ENCODE measurements at places on chromosomes 13 and 19.
A peak's percentile ranks its signal among the peaks of the same experiment; 100 is the strongest.

DNA sequence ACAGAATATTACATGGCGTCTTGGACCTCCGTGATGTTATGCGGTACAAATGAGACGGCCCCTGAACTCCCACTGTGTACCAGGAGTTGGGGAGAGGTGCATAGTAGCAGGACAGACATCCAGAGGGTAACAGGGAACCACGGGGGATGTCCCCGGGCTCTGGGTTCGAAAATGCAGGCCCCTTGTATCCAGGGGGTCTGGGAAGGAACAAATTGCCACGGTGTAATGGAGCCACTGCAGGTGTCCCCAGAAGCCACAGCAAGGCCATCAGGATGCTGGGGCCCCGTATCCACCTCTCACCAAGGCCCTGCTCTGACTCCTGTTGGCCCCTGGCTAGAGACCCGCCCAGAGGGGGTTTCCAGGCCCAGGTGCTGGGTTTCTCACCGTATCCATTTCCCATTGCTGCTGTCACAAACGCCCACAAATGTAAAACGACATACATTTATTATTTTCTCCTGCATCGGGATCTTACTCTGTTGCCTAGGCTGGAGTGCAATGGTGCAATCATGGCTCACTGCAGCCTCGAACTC, 77.8 kb downstream of the INSR start:
- DNase-seq, result no peak

GRCh38 chr19:8577247-8577646, at the start of gene MYO1F:
MYO1F (minus strand) TSS chr19:8577442; CDS start chr19:8577309, 133 bp downstream.
- no peak for DNase-seq

GRCh38 chr19:41595258-41595889, 19.4 kb downstream of the CEACAM21 start:
- DNase-seq, result no peak

DNA sequence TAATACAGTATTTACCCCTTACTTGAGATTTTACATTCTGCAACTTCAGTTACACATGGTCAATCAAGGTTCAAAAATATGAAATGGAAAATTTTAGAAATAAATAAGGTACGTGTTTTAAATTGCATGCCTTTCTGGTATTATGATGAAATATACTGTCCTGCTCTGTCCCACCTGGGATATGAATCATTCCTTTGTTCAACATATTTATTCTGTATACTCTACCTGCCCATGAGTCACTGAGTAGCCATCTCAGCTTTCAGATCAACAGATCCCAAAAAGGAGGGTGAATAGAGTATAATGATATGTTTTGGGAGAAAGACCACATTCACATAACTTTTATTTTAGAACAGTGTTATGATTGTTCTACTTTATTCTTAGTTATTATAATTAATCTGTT, 37.8 kb downstream of the STOML3 start:
- no peak for DNase-seq

DNA sequence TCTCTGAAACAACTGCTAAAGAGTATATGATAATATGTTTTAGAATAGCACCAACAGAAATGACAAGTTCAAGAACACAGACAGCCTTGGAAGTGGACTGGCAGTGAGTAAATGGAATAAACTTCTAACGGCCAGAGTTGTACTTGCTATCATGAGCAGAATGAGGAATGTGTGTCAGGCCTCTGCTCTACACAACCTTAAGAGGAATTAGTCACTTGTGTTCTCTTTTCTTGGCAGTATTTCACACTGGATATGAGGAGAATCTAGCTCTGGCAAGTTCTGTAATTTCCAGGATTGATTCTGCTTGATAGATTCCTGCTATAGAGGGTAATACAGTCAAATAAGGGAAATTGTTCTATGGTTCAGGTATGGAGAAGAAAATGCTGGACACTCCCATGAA, 757.3 kb downstream of the EFNB2 start:
- no peak for DNase-seq

GRCh38 chr13:109867766-109868165, 81.4 kb upstream of the IRS2 start:
- no peak for DNase-seq

GRCh38 chr13:45162194-45162593, 38.7 kb downstream of the KCTD4 start:
- DNase-seq, result no peak

DNA sequence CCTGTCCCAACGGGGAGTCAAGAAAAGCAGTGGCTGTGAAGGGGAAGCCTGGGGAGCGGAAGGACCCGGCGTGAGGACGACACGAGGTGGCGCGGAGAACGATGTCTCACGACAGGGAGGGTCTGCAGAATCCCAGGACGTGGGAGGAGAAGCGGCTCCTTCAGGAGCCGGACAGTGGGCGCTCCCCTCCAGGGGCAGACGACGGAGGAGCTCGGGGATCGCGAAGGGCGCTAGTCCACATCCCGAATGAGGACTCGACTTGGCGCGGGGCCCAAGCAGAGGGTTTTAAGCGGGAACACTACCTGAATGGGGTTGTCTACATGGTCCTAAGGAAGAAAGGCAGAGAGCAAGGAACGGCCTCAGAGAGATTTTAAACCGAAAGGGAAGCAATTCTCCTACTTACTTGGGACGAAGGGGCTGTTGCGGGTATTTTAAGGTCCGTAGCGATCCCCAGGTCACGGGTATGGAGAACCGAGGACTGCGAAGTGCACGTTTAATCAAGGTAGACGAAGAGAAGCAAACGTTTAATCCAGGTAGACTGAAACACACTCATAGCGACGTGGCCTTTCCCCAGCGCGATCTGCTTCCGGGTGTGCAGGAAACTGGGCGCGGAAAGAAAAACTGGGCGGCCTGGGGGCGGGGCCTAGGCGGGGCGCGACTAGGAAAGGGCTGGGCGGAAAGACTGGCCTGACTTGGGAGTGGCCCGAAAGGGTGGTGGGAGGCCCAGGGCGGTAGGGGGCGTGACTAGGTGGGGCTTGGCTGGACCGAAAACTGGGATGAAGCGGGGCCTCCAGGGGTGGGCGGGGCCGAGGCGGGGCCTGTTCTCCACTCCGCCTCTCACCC, at the start of gene ZNF841:
Gene ZNF841 (minus strand): TSS at position 594 of the 843 bp plus-strand sequence. CDS start 10,964 bp downstream, outside the sequence.
- peak; percentile 93 for DNase-seq

DNA sequence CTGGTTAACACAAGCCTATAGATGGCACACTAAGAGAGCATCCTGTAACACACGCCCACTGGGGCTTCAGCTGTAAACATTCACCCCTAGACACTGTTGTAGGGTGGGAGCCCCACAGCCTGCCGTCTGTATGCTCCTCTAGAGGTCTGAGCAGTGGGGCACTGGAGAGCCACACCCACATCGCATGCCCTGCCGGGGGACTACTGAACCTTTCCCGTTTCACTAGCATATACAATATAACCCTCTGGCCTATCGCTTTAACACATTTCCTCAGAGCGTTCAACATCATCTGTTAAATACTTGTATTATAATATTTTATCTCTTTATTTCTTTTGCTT, 73.4 kb downstream of the PCDH9 start:
- no peak for DNase-seq

- DNase-seq, result no peak
These were observed 692 bp downstream of the RGS9BP start for GRCh38 chr19:32676186-32676894.

DNA sequence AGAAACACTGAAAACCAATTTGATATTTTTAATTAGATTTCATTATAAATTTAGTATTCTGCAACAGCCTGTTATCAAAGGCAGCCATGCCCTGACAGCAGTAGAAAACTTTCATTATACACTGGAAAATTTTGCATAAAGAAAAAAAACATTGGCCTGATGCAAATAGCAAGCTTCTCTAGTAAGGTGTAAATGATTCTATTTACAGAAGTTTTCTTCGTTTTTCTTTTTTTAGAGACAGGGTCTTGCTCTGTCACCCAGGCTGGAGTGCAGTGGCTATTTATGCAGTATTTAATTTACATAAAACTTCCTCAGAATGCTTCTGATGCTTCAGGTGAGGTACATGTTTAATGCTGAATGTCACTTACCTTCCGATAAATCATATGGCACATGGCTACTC, 67.0 kb downstream of the ABCC4 start:
- DNase-seq, result no peak

- DNase-seq, result no peak
These were observed 15.5 kb upstream of the CABP5 start for GRCh38 chr19:48059331-48059730.

DNA sequence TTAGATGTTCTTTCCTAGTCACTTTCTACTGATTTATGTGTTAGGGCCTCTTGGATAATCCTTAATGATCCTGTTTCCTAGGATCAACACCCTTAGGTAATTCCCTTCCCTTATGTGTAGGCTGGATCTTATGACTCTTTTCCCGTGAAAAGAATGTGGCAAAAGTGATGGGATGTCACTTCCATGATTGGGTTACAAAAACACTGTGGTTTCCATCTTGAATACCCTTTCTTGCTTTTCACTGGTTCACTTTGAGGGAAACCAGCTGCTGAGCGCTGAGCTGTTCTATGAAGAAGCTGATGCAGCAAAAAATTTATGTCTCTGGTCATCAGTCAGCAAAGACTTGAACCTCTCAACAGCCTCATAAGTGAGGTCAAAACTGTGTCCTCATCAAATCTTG, 609.4 kb downstream of the OLFM4 start:
- DNase-seq, result no peak

DNA sequence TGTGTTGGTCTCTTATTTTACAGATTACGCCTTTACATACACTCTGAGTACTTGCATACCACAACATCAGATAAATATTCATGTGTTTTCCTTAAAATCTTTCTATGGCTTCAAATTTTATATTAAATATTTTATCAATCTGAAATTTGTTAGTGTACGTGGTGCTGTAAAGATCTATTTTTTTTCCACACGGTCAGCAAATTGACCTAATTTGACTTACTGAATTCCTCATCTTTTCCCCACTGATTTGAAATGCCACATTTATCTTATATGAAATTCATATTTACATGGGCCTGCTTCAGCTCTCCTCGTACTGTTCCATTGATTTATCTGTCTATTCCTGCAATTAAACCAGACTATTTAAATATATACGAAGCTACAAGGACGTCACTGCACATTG, 433.8 kb upstream of the ZNF507 start:
- no peak for DNase-seq

GRCh38 chr13:106369091-106369490, 166.4 kb downstream of the EFNB2 start:
- no peak for DNase-seq

DNA sequence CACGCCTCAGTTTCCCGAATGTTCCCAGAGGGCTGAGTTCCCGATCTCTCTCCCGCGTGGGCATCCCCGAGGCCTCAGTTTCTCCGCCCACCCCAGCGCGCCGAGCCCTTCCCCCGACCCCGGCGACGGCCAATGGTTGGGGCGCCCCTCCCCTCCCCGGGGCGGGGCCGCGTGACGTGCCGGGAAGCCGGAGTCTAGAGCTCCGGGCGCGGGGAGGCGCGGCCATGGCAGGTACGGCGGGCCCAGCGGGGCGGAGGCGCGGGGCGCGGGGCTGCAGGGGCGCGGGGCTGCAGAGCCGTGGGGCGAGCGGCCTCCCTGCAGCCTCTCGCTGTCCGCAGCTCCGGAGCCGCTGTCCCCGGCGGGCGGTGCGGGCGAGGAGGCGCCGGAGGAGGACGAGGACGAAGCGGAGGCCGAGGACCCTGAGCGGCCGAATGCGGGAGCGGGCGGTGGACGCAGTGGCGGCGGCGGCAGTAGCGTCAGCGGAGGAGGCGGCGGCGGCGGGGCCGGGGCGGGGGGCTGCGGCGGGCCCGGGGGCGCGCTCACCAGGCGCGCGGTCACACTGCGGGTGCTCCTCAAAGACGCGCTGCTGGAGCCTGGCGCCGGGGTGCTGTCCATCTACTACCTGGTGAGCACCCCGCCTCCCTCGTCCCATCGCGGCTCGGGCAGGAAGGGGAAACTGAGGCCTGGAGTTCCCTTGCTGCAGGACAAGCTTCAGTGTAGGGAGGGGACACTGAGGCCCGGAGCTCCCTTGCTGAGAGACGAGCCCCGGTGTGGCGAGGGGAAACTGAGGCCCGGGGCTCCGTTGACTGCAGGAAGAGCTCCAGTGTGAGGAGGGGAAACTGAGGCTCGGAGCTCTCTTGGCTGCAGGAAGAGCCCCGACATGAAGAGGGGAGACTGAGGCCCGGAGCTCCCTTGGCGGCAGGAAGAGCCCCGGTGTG, at the start of gene MPND:
Gene MPND (plus strand): TSS at position 193 of the 938 bp plus-strand sequence. CDS start 32 bp downstream, at position 225.
- peak; percentile 84 for DNase-seq

DNA sequence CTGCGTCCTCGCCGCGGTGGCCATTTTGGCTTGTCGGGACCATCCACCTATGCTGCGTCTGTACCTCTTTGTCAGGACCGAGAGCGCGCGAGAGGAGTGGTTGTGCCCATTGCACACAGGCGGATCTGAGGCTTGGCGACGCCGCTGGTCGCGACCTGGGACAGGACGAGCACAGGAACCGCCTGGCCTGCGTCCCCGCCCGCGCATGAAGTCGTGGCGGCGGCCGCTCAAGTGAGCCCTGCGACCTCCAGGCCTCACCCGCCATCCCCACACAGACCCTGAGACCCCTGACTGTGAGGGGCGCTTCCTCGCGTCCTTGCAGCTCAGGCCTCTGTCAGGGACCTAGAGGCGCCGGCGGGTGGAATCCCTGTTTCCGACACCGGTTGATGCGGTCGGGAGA, 16.8 kb downstream of the ZNF586 start:
- no peak for DNase-seq

DNA sequence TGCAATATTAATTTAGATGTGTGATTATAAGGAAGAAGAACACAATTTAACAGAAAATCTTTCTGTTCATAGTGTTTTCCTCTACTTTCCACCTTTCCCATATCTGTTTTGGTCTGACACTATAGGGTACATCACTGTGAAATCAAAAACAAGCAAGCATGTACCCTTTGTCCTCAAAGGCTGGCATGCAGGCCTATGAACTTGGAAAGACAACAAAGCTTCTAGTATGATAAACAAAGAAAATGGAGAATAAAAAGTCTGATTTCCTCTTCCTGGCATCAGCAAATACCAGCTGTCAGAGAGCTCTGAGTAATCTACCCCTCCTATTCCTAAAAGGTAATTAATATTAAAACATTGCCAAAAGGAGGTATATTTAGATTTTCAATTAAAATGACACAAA, 5.6 kb upstream of the NEK3 start:
- no peak for DNase-seq

GRCh38 chr13:68199271-68199670, 969.1 kb upstream of the PCDH9 start:
- no peak for DNase-seq

DNA sequence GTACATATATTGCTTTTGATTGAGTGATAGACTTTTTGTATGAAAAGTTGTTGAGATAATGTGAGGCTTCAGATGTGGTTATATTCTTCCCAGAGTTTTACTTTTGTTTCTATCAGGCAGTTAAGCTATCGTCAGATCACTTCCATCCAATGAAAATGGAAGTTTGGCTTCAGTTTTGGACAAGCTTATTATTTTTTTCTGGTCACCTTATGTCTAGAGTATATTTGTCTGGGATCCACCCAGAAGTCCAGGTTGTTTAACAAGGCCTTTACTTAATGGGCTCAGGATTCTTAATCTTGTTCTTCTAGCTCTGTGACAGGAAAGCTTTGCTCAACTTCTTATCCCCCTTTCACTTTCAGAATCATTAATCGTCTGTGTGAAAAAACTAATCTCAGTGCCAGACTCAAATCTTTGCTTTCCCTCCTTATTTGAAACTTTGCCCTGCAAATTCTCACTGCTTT, 150.9 kb downstream of the PDS5B start:
- no peak for DNase-seq

Measured in NCI-H187 (cell line).